ENCODE measurements at places on chromosomes 1 and 21. TPM values are rescaled to one million over a fixed set of nuclear protein-coding genes. Genes with fewer than 3 reads are reported as not detected.

Gene ADAMTS1
- 56.7 TPM for total RNA-seq

Gene PRDX1
- 255 TPM for total RNA-seq

- DNase-seq, result no peak
These were observed 156.3 kb downstream of the PCBP3 start for GRCh38 chr21:45799765-45800338.

- DNase-seq, result no peak
These were observed 674.8 kb downstream of the PLPP3 start for GRCh38 chr1:55904541-55904940.

DNA sequence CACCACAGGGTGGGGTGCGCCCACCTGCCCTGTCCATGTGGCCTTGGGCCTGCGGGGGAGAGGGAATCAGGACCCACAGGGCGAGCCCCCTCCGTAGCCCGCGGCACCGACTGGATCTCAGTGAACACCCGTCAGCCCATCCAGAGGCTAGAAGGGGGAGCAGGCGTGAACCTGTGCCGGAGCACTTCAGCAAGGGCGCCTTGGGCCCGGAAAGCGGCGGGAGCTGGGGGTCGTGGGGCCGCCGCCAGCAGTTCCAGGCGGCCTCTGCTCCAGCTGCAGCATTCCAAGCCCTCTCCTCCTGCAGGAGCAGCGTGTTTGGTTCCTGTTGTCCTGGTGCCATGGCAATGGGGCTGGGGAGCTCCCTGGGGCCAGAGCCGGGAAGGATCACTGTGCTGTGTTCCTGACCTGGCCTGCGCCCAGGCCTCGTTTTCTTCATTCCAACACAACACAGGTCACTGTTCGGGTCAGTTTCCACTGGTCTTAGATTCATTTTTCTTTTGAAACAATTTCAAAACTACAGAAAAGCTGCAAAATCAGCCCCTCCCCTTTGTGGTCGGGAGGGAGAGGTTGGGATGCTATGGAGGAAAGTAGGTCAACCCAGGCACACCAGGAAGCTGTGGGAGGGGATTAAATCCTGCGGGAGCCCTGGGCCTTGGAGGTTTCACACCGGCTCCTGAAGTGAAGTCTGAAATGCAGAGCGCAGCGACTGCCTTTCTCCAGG is 18.8 kb downstream of the SLX9 start:
- DNase-seq, result peak; percentile 85
